ENCODE measurements at places on chromosomes 1 and 21.

- DNase-seq, result no peak
Observed at GRCh38 chr1:8477983-8478362, 160.1 kb downstream of the SLC45A1 start.

DNA sequence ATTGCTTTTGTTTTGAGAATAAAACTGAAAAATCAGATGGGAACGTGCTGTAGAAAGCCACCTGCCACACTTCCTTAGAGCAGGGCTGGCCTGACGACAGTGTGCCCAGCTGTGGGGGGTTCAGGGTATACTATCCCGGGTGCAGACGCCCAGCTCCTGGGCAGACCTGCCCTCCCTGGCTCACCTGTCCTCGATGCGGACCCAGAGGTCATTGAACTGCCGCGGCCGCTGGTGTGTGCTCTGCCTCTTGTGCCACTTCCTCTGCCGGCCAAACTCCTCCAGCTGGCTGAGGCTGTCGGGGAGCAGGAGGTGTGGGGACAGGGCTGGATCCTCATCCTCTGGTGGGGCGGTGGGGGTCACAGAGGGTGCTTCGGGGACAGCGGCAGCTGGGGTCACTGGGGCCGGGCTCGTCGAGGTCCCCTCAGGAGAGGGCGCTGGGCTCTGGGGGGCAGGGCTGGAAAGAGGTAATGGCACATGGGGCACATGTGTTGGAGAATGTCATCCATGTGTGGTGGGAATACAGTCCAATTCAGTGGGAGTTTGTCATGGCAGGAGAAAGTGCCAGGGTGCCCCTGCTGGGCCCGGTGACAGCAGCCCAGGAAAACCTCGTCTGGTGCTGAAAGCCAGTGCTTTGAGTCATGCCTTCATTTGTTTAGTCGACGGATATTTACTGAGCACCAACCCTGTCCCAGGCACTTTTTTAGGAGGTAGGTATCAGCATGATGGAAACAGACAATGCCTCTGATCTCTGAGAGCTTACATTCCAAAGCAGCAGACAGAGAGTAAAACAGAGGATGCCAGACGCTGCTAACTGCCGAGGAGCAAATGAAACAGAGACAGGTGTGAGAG, 222.0 kb downstream of the TRABD2B start:
- DNase-seq, result no peak

GRCh38 chr1:174040387-174040786, 18.2 kb upstream of the RC3H1 start:
- no peak for DNase-seq

GRCh38 chr1:156750191-156750672, 1.2 kb downstream of the HDGF start:
- no peak for DNase-seq

DNA sequence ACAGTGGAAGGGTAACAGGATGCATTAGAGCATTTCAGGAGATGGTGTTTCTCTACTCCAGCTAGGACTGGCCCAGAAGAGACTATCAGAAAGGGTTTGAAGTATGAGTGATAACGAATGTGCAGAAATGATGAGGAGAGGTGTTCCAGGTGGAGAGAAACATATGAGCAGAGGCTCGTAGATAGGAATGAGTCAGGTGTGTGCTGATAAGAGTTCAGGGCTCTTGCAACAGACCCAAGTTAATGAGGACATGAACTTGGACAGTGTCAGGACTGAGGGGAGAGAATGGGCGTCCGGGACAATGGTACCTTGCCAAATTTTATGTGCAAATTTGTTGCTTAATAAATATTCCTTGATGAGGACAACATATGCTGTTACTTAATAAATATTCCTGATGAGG, 183.9 kb upstream of the NFIA start:
- no peak for DNase-seq

GRCh38 chr1:13642306-13643004, 57.5 kb upstream of the PRDM2 start:
- DNase-seq, result peak; percentile 79

GRCh38 chr1:173900427-173900826, 16.7 kb downstream of the SERPINC1 start:
- DNase-seq, result no peak

- DNase-seq, result no peak
Observed at GRCh38 chr1:170891872-170892271, 43.5 kb upstream of the MROH9 start.

GRCh38 chr1:41005876-41006275, 15.6 kb downstream of the SLFNL1 start:
- DNase-seq, result no peak

DNA sequence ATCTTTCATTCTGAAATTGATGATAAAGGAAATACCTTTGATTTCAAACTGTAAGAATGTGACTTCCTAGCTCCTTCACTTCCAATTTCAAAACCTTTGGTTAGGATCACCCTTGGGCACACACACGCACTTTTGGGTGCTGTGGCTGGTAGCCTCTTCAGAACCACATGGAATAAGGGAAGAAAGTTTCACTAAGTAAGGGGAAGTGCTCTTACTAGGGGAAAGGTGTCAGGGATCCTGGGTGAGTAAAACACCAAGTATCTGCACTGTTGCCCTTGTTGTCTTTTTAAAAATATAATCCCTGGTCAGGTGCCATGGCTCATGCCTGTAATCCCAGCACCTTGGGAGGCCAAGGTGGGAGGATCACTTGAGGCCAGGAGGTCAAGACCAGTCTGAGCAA, 132.4 kb downstream of the SDCCAG8 start:
- DNase-seq, result no peak

DNA sequence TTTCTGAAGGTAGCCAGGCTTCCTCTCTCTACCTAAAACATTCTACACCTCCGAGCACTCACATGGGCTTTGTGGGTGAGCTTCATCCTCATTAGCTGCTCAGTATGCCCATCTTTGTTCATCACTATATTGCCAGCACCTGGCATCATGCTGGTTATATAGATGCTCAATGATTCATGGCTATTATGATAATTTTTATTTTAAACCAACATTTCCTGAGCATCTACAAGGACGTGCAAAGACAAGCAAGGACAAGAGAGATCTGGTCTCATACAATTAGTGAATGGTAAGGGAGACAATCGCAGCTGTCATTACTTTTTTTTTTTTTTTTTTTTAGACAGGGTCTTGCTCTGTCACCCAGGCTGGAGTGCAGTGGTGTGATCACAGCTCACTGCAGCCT, 11.3 kb upstream of the QSOX1 start:
- DNase-seq, result no peak

GRCh38 chr1:10593750-10594149, 119.0 kb downstream of the PEX14 start:
- DNase-seq, result no peak

DNA sequence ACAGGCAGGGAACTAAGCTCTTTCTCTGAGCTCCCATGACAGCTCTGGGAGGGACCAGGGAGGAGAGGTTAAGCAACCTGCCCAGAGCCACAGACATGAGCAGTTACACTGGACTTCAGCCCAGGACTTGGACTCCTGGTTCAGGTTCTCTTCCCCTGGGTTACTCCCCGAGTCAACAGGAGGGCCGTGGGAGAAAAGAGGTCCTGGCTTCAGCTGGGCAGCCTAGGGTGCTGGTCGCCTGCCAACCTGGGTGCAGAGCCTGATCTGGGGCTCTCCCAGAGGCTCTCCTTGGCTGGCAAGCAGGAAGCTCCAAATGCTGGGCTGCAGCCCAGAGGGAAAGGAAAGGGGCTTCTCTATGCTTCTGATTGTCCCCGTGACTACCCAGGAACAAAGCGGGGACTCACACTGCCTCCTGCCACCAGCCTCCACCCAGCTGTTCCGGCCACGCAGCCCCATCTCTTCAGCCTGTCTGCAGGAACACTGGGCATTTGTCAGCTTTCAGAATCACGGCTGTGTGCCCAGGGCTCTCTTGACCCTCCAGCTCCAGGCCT, 141.8 kb downstream of the HIVEP3 start:
- peak; percentile 94 for DNase-seq

- no peak for DNase-seq
Observed at GRCh38 chr21:40372506-40372905, 474.5 kb downstream of the DSCAM start.

DNA sequence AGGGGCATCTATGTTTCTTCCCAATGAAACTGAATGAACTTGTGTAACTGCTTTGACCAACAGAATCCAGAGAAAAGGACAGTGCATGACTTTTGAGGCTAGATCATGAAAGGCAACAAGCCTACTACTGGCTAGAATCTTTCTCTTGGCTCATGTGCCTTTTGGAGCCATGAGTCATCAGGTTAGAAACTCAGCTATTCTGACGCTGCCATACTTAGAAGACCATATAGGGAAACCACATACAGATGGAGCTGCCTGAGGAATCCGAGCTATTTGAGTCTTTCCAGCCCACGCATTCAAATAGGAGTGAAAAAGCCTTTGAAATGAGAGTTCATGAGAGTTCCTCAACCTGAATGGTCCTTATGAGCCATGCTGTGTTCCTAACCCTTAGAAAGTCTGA, 738.5 kb upstream of the CHRM3 start:
- no peak for DNase-seq

DNA sequence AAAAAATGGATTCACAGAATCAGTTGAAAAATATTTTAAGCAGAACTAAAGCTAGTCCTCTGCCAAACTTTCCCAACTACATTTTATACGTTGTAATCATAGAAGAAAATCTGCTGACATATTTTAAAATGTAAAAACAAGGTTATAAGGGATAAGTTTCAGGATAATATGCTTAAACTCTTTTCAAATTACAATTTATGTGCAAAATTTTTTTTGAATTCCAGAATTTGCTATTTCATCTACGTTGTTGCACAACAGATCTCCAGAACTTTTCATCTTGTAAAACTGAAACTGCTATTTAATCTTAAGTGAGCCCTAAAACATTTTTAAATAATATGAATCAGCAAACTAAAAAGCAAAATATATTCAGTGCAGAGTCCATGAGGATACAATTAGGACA, 5.9 kb downstream of the EDEM3 start:
- DNase-seq, result no peak

GRCh38 chr1:56617141-56617540, 28.0 kb upstream of the PRKAA2 start:
- DNase-seq, result no peak

GRCh38 chr1:115469703-115470476, 131.8 kb upstream of the NGF start:
- DNase-seq, result peak; percentile 37

GRCh38 chr1:192763756-192764155, 45.1 kb upstream of the RGS2 start:
- no peak for DNase-seq

GRCh38 chr1:54517496-54517895, 30.5 kb upstream of the ACOT11 start:
- DNase-seq, result no peak

DNA sequence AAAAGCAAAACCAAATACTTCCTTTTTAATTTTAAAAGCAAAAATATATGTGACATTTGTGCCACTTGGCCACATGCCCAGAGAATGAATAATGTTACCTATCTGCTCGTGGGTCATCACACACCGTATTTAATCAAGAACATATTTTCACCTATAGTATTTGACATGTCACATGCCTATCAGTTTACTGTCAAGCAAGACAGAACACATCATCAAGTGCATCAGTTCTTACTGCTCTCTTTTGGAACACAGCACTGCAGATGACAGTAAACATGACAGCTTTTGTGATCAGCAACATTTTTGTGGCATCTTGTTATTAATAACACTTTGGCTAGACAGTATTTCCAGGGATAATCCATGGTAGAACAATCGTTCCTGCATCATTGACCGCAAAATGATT, 134.4 kb downstream of the LRRC7 start:
- DNase-seq, result no peak

DNA sequence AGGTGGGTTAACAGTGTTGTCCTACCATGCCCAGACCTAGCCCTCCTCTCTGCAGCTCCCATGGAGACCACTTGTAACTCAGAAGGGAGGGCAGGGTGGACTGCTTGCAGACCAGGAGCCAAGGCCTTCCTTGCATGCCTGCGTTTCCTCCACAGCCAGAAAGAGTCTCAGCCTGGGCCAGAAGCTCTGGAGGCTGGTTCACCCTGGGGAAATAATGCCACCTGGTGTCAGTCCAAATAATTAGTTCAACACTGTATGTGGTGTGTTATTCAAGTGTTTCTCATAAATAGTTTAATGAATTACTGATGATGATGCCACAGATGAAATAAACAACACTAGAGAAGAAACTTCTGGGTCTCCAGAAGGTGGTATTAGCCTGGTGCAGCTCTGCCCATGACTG, 16.9 kb upstream of the VANGL1 start:
- no peak for DNase-seq

DNA sequence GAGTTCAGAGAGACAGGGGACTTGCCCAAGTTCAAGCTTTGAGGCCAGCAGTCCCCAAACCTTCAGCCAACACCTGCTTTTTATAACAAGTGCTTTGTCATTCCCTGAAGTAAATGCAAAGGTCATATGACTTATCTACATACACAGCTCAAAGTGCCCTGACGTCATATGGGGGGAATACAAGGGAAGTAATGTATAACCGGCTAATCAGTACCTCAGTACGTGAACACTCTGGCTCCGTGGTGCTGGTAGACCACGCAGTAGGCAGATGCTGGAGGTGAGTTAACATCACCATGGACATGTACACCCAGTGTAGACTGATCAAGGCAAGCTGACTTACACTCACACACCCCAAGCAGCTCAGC, 60.0 kb downstream of the BACE2 start:
- DNase-seq, result no peak

- DNase-seq, result no peak
Observed at GRCh38 chr1:38436006-38436405, 389.4 kb upstream of the POU3F1 start.

GRCh38 chr1:235100194-235100772, 28.4 kb downstream of the TOMM20 start:
- DNase-seq, result no peak

DNA sequence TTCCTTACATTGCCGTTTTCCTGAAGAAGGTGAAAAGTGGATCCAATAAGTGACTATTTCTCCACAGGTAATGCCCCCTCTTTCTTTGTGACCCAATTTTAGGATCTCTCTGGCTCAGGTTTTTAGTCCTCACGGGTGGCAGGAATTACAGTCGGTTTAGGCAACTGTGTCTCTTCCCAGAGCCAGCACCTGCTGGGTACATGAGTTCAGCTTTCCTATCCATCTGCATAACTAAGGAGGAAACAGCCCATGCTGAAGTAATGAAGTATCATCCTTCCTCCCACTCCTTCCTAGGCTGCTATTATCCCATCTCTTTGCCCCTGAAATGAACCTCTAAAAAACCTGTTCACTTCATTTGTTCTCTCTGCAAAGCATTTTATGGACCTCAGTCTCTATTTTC, 544.6 kb downstream of the NEGR1 start:
- no peak for DNase-seq

DNA sequence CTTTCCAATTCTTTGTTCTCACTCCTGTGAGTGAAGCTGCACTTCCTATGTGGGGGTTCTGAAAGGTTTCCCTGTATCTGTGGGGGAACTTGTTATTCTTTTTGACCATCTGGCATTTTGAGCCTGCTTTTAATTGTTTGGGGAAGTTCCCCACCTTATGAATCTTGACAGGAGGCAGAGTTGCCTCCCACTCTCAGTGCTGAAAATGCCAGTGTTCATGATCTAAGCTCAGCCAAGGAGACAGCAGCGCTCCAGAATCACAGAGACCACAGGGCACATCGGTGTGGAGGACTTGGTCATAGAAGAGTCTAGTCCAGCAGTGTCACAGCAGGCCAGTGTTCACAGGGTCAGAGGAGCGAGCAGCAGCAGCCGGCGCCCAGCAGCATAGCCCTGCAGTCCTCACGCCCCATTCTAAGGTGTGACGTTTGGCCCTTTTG, 63.8 kb upstream of the PRDX6 start:
- DNase-seq, result no peak

All from dorsolateral prefrontal cortex (tissue), 122 donors.